A549 treated with CORT108297 at 1 μM for 4 hours (cell line): ENCODE measurements at places on chromosomes 13 and 19. TPM values are rescaled to one million over a fixed set of nuclear protein-coding genes. Genes with fewer than 3 reads are reported as not detected.

Gene LAIR1
- total RNA-seq: not detected in 5 replicates

Gene TNFRSF19
- total RNA-seq: 2.8 to 3.6 TPM (median 3.2 TPM) in 5 replicates

Gene C13orf42
- total RNA-seq: not detected in 5 replicates

Gene SIAH3
- total RNA-seq: not detected in 5 replicates

Gene IGLON5
- total RNA-seq: 0.02 to 0.05 TPM (median 0.03 TPM) in 4 of 5 replicates, not detected in the other

Gene HSPH1
- 104 to 123 TPM (median 116 TPM) in 5 replicates for total RNA-seq
